Body of pancreas (tissue), 4 donors: ENCODE measurements at places on chromosomes 7 and 10. TPM values are rescaled to one million over a fixed set of nuclear protein-coding genes. Genes with fewer than 3 reads are reported as not detected.

Gene DNAH11
- 0.99 TPM for total RNA-seq

Gene GAD2
- total RNA-seq = 4.3 TPM

Gene MRPS17
- 3.3 TPM for total RNA-seq

Gene CPA2
- 4,161 TPM for total RNA-seq

Gene NPC1L1
- total RNA-seq = not detected

DNA sequence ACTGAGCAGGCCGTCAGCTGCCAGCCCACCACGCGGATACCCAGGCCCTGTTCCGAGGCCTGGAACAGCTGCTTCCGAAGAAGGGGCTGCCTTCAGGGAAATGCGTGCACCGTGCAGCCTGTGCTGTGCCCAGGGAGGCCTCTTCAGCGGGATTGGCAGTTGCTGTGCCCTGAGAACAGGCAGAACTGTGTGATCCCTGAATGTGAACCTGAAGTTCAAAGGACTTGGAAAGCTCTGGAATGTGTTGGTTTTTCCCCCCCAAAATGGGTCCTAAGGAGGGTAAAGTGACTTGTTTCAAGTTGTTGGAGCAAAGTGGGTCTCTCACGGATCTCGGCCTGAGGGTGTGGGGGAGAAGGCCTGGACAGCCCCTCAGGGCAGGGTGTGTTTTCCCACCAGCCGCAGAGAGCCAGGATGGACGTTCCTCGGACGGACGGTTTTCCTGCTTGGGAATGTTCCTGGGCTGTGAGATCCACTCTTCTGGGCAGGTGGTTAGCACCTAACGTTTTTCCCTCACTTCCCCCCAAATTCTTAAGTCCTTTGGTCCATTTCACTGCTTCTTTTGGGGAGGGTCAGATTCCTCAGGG, 2.1 kb downstream of the SPRN start:
- no peak for DNase-seq
- peaks cover 3% of the 10 kb centered on the region for H3K27me3 ChIP-seq
- no peaks in the 10 kb centered on the region for H3K36me3 ChIP-seq
- H3K4me3 ChIP-seq = no peak overlapping the region

DNA sequence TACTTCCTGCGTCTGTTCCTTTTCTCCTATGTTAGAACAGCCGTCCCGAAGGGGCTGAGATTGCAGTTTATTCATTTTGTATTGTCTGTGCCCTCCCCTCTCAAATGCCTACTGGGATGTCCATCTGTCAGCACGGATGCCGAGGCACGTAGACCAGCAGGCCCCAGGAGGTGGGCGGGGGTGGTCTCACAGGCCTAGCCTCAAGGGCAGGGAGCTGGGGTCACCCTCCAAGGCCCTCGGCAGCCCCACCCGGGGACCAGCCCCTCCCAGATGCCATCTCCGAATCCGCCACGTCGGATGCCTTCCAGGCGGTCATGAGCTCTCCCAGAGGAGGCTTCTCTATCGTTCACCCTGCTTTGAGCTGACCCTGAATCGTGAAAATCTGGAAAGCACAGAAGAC, 59.7 kb downstream of the ELFN1 start:
- no peaks in the 10 kb centered on the region for H3K27me3 ChIP-seq
- peaks cover 8% of the 10 kb centered on the region for H3K4me1 ChIP-seq
- no peak overlapping the region for H3K4me3 ChIP-seq
- no peak for DNase-seq
- H3K36me3 ChIP-seq = no peaks in the 10 kb centered on the region

DNA sequence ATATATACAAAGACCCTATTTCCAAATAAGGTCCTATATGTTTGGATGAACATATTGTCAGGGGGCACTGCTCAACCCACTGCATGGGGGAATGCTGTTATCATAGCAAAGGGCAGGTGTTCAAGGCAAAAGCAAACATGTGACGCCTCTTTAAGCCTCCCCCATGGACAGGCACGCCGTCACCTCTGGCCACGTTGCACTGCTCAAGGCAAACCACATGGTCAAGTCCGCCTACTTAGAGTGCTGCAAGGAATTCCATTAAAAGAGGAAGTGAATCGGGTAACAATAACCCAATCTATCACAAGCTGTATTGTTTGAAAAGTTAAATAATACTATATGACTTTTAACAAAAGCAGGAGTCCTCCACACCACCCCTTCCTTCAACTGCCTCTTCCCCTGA, 8.8 kb upstream of the CALD1 start:
- no peak overlapping the region for H3K27ac ChIP-seq
- no peaks in the 10 kb centered on the region for H3K36me3 ChIP-seq
- no peaks in the 10 kb centered on the region for H3K27me3 ChIP-seq

DNA sequence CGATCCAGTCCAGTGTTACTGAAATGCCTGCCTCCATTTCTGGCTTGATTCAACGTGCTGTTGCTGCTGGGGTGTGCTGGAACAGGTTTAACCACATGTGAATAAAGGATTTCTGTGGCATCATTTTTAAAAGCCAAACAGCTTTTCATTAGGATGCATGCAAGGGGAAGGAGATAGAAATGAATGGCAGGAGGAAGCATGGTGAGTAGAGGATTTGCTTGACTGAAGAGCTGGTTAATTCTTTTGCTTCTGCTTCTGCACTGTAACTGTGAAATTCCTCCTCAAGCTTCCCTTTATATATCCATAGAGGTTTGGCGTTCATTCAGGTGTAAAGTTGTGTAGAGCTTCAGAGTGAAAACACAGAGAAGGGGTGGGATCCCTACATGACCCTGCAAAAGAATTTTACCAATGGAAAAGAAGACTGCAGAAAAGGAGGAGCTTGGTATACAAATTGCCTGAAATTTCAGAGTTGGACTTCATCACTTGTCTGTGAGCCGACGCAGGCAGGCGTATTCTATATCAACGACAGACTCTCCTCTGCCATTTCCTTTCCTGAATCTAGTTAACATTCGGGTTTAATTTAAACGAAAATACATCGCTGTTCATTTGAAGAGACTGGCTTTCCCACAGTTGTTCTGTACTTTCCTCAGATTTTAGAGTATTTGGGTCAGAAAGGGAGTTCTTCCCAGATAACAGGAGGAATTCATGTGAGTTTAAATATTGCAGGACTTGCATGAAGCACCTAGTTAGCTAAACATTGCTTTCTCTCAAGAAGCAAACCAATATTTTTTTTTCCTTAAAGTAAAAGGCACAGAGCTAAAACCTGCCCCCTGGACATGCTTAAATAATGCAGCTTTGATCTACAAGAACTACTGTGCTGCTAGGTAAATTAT, at the start of gene SOSTDC1:
TSS of gene SOSTDC1 (minus strand) at position 270 of the 893 bp plus-strand sequence. CDS start at position 200, 70 bp downstream.
- H3K27ac ChIP-seq = no peak within 1 kb of the TSS
- H3K27me3 ChIP-seq = no peaks in the 10 kb centered on the region
- H3K36me3 ChIP-seq = no peaks in the 10 kb centered on the region
- no peak within 1 kb of the TSS for H3K4me3 ChIP-seq
- no peak for DNase-seq

- H3K4me3 ChIP-seq = no peak overlapping the region
- no peaks in the 10 kb centered on the region for H3K36me3 ChIP-seq
- H3K27me3 ChIP-seq = no peaks in the 10 kb centered on the region
- DNase-seq = no peak
- H3K27ac ChIP-seq = no peak overlapping the region
Measured at GRCh38 chr7:41592236-41592635, 110.7 kb downstream of the INHBA start.

DNA sequence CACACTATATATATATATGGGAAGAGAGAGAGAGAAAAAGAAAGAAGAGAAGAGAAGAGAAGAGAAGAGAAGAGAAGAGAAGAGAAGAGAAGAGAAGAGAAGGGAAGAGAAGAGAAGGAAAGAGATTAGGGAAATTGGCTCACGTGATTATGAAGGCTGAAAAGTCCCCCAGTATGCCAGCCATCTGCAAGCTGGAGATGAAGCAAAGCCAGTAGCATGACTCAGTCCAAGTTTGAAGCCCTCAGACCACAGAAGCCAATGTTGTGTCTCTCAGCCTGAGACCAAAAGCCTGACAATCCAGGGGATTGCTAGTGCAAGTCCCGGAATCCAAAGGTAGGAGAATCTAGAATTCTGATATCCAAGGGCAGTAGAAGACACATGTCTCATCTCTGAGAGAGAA, 206.3 kb upstream of the PRSS1 start:
- H3K36me3 ChIP-seq = no peaks in the 10 kb centered on the region
- no peak overlapping the region for H3K4me3 ChIP-seq
- no peaks in the 10 kb centered on the region for H3K27me3 ChIP-seq
- DNase-seq = no peak
- no peak overlapping the region for H3K27ac ChIP-seq
- no peaks in the 10 kb centered on the region for H3K4me1 ChIP-seq

- no peaks in the 10 kb centered on the region for H3K4me1 ChIP-seq
- H3K4me3 ChIP-seq = no peak overlapping the region
- H3K27me3 ChIP-seq = no peaks in the 10 kb centered on the region
- H3K27ac ChIP-seq = no peak overlapping the region
Measured at GRCh38 chr10:5999440-6000165, 22.3 kb upstream of the IL15RA start.

- H3K4me3 ChIP-seq = no peak within 1 kb of the TSS
- peaks cover 50% of the 10 kb centered on the region for H3K4me1 ChIP-seq
- no peaks in the 10 kb centered on the region for H3K36me3 ChIP-seq
- no peaks in the 10 kb centered on the region for H3K27me3 ChIP-seq
- DNase-seq = no peak
Measured at GRCh38 chr10:124941823-124942222, at the start of gene ZRANB1. Gene ZRANB1 (plus strand): TSS chr10:124942123. CDS start chr10:124942494, 371 bp downstream.

DNA sequence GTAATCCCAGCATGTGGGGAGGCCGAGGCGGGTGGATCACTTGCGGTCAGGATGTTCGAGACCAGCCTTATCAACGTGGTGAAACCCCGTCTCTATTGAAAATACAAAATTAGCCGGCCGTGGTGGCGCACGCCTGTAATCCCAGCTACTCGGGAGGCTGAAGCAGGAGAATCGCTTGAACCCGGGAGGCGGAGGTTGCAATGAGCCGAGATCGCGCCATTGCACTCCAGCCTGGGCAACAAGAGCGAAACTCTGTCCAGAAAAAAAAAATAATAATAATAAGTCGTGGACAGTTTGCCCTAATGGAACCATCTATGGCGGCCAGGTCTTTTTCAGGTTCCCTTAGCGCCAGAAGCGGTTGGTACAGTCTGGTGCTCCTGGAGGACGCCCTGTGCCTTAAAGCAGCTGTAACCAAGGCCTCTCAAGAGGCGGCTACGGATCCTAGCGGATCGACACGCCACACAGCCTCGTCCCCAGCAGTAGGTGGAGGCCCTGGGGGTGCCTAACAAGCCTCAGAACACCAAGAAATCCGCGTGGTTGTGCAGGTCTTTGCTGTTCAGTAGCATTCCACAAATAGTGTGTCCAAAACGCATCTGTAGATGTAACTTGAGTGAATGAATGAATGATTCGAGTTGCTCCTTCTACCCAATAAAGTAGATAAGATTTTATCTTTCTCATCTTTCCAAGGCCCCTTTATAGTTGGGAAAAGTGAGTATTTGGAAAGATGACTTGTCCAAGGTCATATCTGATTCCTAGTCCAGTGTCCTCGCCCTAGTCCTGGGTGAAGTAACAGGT, 982 bp downstream of the PGAM1 start:
- H3K4me3 ChIP-seq = peak overlapping the region; percentile 58
- H3K27me3 ChIP-seq = no peaks in the 10 kb centered on the region
- peaks cover 11% of the 10 kb centered on the region for H3K36me3 ChIP-seq

DNA sequence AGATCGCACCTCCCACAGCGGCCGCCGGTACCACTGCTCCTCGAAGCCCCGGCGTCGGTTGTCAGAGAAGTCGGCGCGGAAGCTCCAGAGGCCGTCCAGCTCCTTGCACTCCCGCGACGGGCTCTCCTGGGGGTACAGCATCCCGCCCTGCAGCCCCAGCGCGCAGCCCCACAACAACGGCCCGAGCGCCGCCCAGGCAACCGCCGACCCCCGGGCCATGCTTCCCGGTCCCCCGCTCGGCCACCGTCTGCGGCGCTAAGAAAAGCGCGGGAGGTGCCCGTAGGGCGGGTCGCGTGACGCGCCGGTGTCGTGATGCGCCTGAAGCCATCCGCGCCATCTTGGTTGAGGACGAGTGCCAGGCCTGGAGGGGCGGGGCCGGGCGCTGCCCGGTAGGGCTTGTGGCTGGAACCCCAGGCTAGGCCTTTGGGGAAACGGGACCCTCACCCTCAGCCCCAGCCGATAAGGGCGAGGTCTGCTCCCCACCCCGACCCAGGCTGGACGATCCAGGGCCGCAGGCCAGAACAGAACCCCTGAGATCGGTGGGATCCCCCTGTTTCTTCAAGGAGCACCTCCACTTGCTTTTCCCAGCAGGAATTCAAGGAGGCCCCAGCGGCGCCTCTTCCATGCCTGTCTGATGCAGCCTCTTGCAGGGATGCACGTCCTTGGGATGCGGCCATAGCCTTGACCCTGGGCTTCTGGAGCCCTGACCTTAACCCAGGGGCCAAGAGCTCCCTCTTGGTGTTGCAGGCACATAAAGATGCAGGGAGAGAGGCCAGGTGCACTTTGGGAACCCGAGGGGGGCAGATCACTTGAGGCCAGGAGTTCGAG, at the start of gene GUSB:
TSS of gene GUSB (minus strand) at position 249 of the 828 bp plus-strand sequence. CDS start at position 219, 30 bp downstream.
- DNase-seq = peak; percentile 91
- H3K4me1 ChIP-seq = peaks cover 16% of the 10 kb centered on the region
- H3K4me3 ChIP-seq = peak within 1 kb of the TSS; percentile 24
- H3K27ac ChIP-seq = peak within 1 kb of the TSS; percentile 75
- no peaks in the 10 kb centered on the region for H3K27me3 ChIP-seq
- H3K36me3 ChIP-seq = no peaks in the 10 kb centered on the region

DNA sequence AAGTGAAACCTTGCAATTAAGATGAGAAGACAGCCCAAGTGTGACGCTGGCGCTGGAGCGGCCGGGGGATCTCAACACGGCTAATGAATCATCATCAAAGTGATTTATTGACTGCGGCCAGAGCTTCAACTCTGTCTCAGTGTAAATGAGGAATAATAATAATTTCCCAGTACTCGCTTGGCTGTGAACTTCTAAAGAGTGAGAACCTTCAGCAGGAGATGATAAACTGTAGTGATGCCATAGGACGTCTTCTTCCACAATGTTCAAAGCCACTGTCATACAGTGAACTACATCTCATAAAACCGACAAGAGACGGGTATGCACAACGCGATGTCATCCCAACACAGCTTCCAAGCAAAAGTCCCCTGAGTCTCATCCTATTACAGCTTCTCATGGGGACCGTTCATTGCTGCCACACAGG, 123.6 kb upstream of the NOBOX start:
- DNase-seq = no peak
- H3K4me3 ChIP-seq = no peak overlapping the region
- no peaks in the 10 kb centered on the region for H3K4me1 ChIP-seq
- no peaks in the 10 kb centered on the region for H3K36me3 ChIP-seq
- H3K27me3 ChIP-seq = no peaks in the 10 kb centered on the region

DNA sequence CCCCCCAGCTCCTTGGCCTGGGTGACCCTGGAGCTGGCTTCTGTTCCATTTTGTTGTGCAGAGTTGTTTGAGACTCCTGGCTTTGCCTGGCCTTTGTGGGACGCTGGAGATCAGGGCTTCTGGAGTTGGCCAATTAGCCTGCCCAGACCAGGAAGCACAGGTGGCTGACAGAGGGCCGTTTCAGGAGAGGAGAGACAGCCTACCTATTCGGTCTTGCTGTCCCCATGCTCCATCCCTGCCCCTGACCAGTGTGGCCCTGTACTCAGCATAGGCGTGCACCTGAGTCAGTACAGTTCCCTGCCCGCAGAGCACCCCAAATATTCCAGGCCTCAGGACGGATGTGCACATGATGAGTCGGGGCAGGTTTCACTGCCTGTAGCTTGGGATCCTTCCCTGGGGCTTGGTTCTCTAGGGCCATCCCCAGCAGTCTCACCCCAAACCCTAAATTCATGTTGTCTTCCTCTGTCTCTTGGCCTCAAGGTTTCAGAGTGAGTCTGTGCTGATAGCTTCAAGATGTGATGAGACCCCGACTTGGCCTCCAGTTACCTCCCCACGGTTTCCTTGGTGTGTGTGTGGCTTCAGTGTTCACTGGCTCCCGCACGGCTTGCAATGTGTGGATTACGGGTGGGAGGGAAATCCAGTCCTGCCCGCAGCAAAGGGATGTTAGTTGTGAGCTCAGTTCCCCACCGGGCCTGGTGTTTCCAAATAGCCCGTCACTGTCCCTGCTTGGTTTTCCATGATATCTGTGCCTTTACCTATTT, 44.7 kb downstream of the HTRA1 start:
- no peak for DNase-seq
- no peak overlapping the region for H3K4me3 ChIP-seq
- H3K36me3 ChIP-seq = no peaks in the 10 kb centered on the region
- H3K27ac ChIP-seq = no peak overlapping the region
- peaks cover 12% of the 10 kb centered on the region for H3K4me1 ChIP-seq
